NCI-H1694 (cell line): ENCODE measurements at places on chromosomes 7 and 10.

GRCh38 chr10:986137-986825 is 2.0 kb upstream of the GTPBP4 start:
- DNase-seq: no peak

- no peak for DNase-seq
Observed at GRCh38 chr10:114811862-114812261, 9.7 kb upstream of the FHIP2A start.

DNA sequence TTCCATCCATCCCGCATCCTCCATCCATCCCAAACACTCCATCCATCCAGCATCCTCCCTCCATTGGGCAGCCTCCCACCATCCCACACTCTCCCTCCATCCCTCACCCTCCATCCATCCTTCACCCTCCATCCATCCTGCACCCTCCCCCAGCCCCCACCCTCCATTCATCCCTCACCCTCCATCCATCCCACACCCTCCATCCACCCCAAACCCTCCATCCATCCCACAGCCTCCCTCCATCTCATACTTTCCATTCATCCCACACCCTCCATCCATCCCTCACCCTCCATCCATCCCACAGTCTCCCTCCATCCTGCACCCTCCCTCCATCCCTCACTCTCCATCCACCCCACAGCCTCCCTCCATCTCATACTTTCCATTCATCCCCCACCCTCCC is 60.4 kb downstream of the FOXI2 start:
- DNase-seq: no peak

GRCh38 chr10:86969421-86970041 is 1.2 kb downstream of the ADIRF start:
- DNase-seq: no peak

DNA sequence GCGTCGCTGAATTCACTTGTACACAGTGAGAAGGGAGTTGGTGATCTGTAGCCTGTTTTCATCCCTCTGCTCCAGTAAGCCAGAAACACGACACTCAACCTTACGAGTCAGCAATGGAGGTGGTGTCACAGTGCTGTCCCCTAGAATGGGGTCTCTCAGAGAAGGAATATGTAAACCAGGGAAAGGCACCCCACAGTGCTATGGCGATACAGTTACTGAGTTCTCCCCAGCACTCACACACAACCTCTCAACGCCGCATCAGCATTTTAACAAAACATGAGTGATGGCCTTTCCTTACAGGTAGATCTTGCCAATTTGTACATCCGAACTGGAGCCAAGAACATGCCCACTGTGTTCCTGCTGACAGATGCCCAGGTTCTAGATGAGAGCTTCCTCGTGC is 196.3 kb downstream of the CDCA7L start:
- DNase-seq: no peak

- no peak for DNase-seq
Observed at GRCh38 chr7:114925434-114925833, 3.5 kb downstream of the MDFIC start.

GRCh38 chr10:60737242-60737641 is 41.0 kb upstream of the CDK1 start:
- no peak for DNase-seq

DNA sequence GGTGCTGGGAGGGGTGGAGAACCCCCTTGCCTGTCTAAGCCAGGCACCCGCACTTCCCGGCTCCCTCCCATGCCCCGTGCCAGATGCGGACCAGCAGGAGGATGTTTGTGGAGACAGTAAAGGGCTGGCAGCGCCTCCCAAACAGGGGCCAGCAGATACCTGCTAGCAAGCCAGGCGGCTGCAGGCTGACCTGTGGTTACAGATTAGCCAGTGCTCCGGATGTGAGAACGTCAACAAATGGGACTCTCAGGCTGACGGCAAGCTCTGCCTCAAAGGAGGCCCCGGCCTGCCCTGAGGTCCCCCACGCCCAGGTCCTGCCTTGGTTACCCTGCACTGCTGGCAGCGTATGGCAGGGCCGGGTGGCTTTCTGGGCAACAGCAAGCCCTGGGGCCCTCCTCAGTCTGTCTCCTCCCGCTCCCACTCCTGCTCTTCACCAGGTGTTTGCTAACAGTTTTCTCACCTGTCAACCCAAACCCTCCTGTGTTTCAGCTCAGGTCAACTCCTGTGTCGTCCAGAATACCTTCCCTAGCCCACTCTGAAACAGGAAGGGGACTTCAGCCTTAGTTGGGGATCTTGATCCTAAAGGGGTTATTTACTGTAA is 85.4 kb downstream of the NEURL1 start:
- DNase-seq: no peak

GRCh38 chr10:30002426-30003266 is 56.7 kb downstream of the JCAD start:
- DNase-seq: peak; percentile 70

DNA sequence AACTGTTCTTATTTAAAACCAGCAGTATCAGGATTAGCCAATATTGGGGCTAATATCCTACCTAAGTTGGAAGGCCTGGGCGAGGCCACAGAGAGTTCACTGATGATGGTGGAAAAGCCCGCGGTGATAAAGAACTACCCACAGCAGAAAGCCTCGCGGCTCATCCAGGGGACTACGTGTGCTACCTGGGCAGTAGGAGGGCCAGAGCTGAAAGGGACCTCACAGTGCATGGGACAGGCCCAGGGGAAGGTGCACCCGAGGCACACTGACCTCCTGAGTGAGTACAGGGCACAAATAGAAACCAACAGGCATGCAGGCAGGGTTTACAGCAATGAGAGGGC is 1.4 kb downstream of the WDR86 start:
- no peak for DNase-seq

DNA sequence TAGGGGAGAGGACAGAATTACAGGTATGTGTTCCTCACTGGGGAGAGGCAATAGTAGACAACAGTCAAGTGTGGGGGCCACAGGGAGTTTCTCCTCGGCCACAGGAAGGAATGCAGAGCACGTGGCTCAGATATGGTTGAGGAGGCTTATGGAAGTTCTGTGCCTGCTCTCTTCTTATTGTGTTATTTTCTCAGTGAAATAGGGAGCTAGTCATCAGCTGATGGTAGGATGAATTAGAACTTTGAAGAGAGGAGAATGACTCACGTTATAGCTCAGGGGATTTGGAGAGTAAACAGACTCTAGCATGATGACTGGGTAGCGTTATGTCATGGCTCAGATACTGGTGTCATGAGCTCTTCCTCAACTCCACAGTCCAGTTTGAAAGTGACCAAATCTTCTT is 308.3 kb upstream of the IGFBP3 start:
- no peak for DNase-seq

DNA sequence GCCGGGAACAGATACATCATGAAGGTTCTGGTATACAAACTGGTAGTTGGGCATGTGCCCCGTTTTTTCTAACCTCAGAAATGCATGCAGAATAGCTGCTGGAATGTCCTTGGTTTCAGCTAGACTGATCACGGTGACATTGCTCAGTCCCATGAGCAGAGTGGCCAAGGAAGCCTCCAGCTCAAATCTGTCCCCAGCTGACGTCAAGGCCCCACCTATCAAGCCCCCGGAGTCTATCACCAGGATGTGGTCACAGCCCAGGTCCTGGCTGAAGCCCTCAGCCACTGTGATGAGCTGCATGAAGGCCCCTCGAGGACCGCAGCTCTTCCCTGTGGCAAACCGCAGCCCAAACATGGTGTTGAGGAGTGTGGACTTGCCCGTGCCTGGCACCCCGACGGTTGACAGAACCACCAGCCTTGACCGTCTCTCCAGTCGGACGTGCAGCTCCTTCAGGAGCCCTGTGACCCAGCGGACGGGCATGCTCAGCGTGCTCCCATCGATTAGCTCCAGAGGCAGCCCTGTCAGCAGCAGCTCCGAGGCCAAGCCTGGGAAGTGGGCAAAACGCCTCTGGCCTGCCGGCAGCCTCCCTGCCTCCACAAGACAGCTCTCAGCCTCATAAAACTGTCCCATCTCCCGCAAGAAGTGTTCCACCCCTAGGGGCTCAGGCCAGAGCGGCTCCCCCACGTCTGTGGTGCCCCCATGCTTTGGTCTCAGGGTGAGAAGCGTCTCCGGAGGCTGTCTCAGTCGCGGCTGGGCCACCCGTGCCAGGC is 7.8 kb upstream of the MRPS24 start:
- DNase-seq: no peak

DNA sequence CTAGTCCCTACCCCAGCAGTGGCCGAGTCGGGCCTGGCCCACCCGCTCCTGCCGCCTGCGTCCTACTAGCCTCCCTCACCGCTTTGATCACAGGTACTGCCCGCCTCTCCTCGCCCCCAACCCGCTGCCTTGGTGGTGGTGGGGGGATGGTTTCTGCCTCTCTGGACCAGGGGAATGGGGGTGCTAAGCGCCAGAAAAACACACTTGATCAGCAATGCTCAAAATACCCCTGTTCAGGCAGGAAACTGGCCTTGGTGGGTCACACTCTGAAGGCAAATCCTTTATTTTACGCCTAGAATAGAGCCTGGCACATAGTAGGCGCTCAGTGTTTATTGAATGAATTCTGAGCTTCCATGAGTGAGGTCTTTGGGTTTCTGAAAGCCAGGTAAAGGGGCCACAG is 1.0 kb upstream of the CRTAC1 start:
- no peak for DNase-seq

GRCh38 chr10:124366825-124367224 is 51.9 kb downstream of the OAT start:
- no peak for DNase-seq

GRCh38 chr7:44805950-44806349 is 9.5 kb downstream of the PPIA start:
- DNase-seq: no peak

DNA sequence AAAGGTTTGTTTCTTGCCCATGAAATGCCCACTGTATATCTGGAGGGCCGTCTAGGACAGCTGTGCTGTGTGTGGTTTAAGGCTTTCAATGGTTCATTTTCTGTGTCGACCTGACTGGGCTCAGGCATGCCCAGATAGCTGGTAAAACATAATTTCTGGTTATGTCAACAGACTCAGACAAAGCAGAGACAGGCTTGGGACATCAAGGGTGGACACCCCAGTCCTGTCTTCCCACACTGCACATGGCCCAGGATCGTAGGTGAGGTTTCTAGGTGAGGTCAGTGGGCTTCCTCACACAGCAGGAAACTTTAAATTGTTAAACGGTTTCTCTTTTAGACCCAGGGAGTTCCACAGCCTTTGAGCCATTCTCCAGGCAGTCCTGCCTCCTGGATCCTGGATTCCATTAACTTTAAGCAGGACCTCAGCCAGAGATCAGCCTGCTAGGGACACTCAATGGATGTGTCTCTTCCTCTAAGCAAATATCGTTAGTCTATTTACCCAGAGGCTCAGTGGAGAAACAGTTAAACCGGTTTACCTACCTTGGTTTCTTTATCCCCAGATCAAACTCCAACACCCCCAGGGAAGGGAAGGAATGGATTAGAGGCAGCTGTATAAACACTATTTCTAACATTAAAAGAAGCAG is 66.4 kb downstream of the ST8SIA6 start:
- DNase-seq: no peak

DNA sequence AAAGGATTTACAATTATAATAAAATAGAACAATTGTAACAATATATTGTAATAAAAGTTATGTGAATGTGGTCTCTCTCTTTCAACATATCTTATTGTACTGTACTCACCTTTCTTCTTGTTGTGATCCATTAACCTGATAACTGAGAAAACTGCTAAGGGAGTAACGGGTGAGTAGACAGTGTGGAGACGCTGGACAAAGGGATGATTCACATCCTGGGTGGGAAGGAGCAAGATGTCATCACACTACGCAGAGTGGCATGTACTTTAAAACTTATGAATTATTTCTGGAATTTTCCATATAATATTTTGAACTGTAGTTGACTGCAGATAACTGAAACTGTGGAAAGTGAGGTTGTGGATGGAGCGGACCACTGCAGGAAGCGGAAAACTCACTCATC is 91.2 kb upstream of the PLPP4 start:
- no peak for DNase-seq

DNA sequence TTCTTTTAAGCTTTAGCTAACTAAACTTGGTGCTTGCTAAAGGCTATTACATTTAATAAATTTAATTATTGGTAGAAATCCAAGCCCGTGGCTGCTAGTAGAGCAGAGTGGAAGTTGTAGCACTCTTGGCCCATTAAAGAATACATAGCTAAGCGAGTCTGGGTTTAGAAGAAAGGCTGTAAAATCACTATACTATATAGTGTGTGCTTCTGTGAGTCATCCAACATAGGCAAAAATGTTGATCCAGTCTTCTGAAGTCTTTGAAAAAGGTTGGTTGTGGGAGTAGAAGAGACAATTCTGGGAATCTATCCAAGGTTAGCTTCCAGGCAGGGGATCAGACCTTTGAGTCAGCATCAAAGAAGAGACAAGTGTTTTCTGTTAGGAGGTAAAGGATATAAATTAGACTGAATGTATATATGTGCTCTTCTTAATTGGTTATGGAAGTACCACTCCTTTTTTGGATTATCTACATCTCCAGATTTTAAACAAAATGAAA is 664.2 kb downstream of the NXPH1 start:
- no peak for DNase-seq

- DNase-seq: no peak
Observed at GRCh38 chr10:101237081-101237981, 8.1 kb upstream of the LBX1 start.

DNA sequence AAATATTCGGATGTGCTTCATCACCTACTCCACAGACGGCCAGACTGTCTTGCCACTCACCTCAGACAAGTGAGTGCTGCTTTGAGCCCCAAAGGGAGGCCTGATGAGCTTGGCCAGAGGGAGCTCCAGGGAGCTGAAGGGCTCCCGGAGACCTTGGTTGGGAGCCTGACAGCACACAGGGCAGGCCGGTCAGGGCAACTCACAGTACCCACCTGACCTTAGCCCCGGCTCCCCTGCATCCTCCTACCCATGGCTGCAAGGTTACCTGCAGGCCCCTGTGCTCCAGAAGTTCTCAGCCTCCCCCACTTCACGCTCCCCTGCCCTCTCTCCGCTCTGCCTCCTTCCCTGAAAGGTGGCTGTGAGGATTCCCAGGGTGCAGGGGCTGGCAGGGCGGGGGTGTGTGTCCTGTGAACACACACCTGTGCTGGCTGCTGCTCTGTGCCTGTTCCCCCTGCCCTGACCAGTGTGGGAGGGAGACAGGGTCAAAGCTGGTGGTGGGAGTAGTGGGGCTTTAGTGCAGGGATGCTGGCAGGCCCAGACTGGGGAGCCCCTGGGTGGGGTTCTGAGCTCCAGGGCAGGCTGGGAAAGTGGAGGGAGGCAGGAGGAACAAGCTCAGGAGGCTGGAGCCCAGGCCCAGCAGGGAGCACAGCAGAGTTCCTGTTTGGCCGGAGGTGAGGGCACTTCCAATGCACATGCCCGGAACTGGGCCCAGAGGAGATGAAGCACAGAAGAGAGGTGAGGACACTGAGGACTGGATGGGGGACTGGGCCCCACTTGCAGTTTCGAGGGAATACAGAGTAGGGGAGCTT is 7.2 kb downstream of the ANTXRL start:
- no peak for DNase-seq

- DNase-seq: no peak
Observed at GRCh38 chr7:100873599-100874299, 1.2 kb upstream of the SRRT start.

- no peak for DNase-seq
Observed at GRCh38 chr10:29033311-29033940, 255.4 kb upstream of the LYZL1 start.

- no peak for DNase-seq
Observed at GRCh38 chr10:58171146-58171545, 96.5 kb downstream of the IPMK start.
